ENCODE measurements at places on chromosomes 7 and 10.

GRCh38 chr10:16509996-16510395, 11.7 kb downstream of the C1QL3 start:
- no peak for DNase-seq

- no peak for DNase-seq
Measured at GRCh38 chr7:128833148-128833945, 3.1 kb downstream of the FLNC start.

GRCh38 chr10:28719789-28720436, 42.6 kb downstream of the BAMBI start:
- no peak for DNase-seq

DNA sequence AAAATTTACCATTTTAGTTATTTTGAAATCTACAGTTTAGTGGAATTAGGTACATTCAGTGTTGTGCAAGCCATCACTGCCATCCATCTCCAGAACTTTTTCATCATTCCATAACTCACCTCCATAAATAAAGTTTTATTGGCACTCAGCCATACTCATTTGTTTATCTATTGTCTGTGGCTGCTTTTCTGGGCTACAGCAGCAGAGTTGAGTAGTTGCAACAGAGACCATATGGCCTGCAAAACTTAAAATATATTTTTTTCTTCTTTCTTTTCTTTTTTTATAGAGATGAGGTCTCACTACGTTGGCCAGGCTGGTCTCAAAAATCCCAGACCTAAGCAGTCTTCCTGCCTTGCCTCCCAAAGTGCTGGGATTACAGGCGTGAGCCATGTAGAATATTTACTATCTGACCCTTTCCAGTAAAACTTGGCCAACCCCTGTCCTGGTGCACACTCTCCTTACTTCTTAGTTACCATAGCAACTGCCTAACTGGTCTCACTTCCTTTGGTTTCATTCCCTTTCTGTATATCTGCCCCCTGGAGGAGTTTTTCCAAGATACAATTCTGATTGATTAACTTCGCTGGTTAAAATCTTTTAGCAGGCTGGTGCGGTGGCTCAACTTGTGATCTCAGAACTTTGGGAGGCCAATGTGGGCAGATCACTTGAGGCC, 133.2 kb downstream of the CUX1 start:
- no peak for DNase-seq

GRCh38 chr7:77710067-77710466, 13.8 kb downstream of the RSBN1L start:
- no peak for DNase-seq
